Fibroblast of pulmonary artery (primary cell): ENCODE measurements at places on chromosomes 4 and X.
A peak's percentile ranks its signal among the peaks of the same experiment; 100 is the strongest.

DNA sequence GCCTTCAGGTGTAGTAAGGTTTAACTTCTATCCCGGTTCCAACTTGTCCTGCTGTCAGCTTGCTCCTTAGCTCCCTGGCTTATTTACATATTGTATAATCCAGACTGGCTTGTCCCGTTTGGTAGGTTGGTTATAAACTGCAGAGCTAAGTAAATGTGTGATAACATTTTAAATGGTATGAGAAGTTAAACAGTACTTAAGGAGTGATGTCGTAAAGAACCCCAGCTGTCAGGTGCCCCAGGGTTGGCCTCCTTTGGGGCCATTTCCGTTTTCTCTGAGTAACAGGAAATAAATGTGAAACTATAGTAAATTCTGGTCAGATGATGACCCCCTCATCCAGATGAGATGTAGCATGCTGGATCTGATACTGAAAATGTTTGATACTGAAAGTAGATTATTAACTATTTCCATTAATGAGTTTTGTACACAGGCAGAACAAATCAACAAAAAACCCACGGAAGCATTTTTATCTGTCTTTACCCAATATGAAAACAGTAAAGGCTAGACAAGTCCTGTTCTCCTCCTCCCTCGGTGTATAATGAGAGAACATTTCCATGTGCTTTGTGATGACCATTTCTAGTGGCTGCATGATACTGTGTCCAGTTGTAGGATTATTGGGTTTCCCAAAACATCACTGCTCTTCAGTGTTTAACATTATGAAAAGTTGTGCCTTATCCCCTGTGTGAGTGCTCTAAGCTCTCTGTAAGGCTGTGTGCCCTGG lies 22.4 kb downstream of the GAB1 start:
- peak; percentile 83 for DNase-seq

DNA sequence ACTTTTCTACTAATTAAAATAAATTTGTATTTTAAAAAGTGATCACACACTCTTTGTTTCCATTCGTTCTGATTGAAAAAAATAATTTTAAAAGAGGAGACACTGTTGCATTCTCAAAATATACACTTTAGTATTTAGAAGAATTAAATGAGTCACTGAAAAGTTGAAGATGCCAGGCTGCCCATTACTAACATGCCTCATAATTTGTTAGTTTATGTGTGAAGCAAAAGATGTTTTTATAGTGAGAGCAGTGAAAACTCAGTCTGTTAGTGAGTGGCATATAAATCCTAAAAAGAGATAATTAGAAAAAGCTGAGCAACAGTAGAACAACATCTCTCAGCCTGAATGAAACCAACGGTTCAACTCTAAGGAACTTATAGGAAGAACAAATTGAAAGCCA lies 143.4 kb downstream of the CDS1 start:
- no peak for DNase-seq

- DNase-seq: no peak
These were observed 18.4 kb upstream of the SORCS2 start for GRCh38 chr4:7173841-7174449.

DNA sequence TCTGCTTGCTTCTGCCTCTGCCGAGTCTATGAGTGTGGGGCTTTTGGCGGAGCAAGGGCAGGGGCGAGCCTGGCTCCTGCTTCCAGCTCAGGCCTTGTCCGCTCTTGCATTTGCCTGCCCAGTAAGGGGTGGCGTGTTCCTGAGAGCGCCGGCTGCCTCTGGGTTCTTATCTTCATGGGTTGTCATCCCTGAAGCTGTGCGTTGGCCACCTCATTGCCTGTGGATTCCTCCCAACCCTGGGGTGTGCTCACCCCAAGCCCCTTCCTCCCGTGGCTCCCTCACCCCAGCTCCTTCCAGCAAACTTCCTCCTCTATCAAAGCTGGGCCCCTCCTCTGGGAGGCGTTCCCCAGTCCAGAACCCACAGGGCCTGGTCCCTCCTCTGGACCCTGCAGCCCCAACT lies 17.5 kb downstream of the SH3BP2 start:
- DNase-seq: no peak

- DNase-seq: no peak
These were observed 3.9 kb upstream of the HAUS3 start for GRCh38 chr4:2245787-2246275.

DNA sequence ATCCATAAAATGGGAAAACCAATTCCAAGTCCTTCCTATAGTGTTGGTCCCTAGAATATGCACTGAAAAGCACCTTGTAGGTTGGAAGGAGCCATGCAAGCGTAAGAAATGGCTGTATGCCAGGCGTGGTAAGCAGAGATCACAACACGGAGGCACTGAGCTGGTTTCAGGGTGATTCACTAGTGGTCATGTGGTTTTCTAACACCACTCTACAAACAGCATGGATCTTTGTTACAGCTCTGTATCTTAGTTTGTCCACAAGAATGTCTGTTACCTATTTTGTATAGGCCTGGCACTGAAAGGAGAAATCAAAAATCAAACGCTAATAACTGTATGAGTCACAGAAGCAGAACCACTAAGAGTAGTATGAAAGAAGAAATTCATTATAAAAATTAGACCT lies 71.9 kb downstream of the MAGEB17 start:
- DNase-seq: peak; percentile 49

GRCh38 chr4:126630230-126630629 lies 1002.5 kb upstream of the INTU start:
- peak; percentile 15 for DNase-seq

DNA sequence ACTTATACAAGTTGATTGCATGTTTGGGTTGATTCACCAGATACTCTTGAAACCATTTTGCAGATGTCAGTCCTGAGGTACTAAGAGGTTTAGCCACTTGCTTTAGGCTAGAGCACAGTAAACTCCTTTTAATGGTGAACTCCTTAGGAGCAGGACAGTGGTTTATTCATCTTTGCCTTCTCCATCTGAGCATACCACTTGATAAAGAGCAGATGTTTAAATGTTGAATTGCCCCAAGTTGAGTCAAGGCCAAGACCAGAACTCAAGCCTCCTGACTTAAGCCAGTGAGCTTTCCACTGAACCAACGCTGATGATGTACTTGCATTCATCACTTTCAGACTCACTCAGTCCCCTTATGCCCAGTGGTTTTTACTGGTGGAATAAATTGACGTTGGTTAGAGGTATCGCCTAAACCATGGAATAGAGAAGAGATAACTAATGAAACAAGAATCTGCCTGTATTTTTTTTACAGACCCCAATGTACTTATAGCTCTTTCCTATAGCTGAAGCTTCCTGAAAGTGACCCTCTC lies 7.5 kb downstream of the DAPP1 start:
- no peak for DNase-seq

DNA sequence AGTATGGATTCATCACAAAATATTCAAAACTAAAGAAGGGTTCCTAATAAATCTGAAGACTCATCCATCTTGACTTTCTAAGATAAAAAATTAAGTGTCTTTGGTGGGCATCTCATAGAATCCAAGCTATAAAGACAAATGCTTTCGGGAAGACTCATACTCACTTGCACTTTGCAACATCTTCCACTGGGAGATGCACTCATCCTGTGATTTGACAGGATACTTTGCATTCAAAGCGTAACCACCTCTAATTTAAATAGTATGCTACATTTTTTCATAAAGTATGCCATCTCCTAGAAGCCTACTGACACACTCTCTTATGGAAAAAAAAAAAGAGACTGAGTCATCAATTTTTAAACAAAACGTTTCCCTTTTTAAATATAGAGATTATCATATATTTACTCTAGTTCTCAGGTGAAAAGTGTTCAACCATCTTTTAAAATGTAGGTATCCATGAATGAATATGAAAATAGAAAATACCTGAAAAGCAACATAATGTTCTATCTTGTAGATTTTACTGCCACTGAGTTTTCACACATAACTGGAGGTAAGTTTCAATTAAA lies 119.6 kb downstream of the KLHL13 start:
- DNase-seq: peak; percentile 2
